ENCODE measurements at places on chromosomes 3 and 15.

- H3K27ac ChIP-seq, result no peak overlapping the region
- H3K4me1 ChIP-seq, result no peaks in the 10 kb centered on the region
- no peak for DNase-seq
- H3K27me3 ChIP-seq, result no peaks in the 10 kb centered on the region
- H3K4me3 ChIP-seq, result no peak overlapping the region
Observed at GRCh38 chr15:69843276-69843899, 254.3 kb downstream of the TLE3 start.

DNA sequence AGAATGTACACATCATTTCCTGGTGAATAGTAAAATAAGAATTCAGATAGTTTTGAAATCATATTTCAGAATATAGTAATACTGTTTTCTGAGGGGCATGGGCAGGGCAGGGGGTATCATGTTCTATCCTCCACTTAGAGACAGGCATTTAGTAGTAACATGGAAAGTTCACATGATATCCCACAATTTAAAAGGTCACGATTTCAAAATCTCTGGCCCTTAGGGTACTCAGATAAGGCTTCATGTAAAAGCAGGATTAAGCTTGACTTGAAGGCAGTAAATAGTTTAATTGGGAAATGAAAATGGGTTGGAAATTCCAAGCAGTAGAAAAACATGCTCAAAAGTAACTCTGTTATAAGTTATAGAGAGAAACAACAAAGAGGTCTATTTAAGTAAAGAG is 353.2 kb upstream of the AGTR1 start:
- no peak for DNase-seq
- no peaks in the 10 kb centered on the region for H3K4me1 ChIP-seq
- no peaks in the 10 kb centered on the region for H3K36me3 ChIP-seq
- no peaks in the 10 kb centered on the region for H3K27me3 ChIP-seq
- no peak overlapping the region for H3K27ac ChIP-seq

DNA sequence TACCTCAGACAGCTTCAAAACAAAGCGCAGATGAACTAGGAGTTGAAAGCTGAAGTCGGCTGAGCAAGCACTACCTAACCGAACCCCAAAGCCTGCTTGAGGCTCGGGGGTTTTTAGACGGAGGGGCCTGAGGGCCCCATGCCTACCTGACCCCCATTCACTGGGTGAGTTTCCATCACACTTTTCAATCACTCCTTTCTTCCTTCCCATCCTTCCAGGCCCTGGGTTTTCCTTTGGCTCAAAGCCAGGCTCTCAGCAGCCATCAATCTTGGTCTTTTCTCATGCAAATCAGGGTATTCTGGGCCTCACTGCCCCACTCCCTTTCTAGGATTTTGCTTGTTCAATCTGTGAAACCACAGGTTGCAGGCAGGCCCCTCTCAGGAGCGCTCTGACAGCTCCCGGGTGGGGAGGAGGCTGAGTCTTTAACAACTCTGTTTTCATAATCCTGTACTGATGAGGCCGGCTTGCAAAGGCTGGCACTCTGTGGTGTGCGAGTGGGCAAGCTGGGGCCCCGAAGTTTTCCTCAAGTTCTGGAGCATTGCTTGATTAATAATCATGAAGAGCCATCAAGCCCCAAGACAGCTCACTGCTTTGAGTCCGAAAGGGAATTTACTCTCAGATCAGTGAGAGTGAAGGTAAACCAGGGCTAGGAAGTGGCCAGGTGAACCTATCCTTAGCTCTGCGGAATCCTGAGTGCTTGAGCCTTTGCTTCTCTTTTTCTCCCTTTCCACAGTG is 97.6 kb downstream of the FRMD4B start:
- DNase-seq, result no peak
- H3K36me3 ChIP-seq, result no peaks in the 10 kb centered on the region
- no peaks in the 10 kb centered on the region for H3K27me3 ChIP-seq
- no peak overlapping the region for H3K27ac ChIP-seq
- no peaks in the 10 kb centered on the region for H3K4me1 ChIP-seq

DNA sequence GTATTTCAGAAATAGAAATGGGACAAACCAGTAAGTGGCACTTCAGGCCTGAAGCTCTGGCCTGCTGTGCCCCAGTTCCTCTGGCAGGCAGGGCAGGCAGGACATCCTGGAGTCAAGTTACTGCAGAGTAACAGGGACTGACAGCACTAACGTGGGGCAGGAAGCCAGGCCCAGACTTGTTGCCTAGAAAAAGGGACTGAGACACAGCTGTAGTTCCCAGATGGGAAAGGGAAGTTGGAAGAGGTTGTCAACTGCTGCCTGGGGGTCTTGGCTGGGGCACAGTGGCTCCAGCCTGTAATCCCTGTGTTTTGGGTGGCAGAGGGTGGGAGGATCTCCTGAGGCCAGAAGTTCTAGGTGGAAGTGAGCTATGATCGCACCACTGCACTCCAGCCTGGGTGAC is 171.9 kb downstream of the FMN1 start:
- DNase-seq, result peak; percentile 41
- H3K27me3 ChIP-seq, result no peaks in the 10 kb centered on the region
- H3K4me3 ChIP-seq, result no peak overlapping the region
- no peaks in the 10 kb centered on the region for H3K36me3 ChIP-seq
- H3K4me1 ChIP-seq, result peaks cover 4% of the 10 kb centered on the region

DNA sequence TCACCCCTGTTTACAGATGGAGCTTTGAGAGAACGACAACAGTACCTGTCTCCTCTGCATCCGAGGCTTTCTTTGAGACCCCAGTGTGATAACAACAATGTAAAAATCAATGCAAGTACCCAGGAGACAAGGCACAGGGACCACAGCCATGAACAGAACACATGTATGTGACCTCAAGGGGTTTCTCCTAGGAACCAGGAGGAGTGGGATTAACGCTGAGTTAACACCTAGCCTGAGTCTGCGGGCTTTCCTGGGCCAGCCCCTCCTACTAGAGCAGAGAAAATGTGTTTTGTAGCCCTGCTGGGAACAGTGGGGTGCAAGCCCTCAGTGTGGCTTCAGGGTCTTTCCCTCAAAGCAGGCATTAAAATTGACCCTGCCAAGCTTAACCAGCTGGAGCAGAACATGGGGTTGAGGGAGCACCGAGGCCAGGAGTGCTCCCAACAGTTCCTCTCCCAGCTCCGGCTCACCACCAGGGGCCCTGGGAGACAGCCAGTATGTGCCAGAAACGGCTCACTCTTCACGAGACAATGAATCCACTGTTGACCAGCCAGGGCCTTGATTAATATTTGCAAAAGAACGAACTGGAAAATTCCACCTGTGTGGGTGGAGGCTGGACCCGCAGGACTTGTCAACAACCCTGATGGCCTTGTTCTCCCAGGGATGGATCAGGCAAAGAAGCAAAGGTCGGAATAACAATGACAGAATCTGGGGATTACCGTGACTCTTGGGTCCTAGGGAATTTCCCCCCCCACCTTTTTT is 3.6 kb downstream of the CHDH start:
- peaks cover 25% of the 10 kb centered on the region for H3K27me3 ChIP-seq
- H3K4me1 ChIP-seq, result peaks cover 49% of the 10 kb centered on the region
- no peak overlapping the region for H3K4me3 ChIP-seq

DNA sequence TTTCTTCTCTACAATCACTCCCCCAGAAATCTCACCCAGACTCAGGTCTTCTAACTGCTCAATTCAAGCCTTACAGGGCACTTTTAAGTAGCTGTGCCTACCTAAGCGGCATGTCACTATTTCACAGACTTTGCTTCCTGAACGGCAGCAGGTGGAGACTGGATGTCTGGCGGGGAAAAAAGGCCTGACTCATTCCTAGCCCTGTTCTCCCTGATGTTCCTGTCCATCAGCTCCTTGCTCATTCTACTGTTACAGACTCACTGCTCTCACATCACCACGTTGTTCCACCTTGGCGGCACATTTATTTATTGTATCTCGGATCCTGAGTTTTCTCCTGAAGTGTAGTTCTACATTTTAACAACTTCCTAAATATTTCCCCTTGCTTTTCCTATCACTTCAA is 52.6 kb upstream of the ATP11B start:
- H3K27ac ChIP-seq, result no peak overlapping the region
- no peak overlapping the region for H3K4me3 ChIP-seq
- peak; percentile 64 for DNase-seq

DNA sequence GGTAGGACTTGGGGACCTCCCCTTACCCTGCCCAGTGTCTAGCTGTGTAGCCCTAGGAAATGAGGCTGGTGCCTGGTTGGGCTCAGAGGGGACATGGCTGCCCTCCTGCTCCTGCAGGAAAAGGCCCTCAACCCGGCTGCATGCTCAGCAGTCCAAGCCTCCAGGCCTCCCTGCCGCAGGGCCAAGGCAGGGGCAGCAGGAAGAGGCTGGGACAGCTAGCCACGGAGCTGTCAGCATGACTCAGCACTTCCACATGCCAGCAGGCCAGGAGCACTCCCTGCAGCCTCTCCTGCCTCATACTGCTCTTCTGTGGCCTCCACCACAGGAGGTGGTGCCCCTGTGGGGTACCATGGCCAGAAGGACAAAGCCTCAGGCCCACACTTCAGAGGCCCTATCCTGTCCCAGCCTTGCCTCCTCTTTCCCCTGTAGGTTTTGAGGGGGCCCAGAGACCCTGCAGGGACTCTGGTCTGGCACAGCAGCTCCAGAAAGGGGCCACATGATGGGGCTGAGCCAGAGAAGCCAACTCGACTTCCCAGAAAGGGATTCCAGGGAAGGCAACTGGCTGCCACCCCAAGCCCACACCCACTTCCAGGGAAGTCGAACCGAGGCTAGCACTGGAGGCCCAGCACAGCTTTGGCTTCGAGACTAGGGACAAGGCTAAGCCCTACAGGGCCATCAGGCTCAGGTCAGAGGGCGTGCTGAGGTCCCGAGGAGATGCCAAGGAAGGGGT is 19.5 kb downstream of the TKT start:
- H3K27ac ChIP-seq, result peak overlapping the region; percentile 88
- peaks cover 35% of the 10 kb centered on the region for H3K36me3 ChIP-seq
- peaks cover 37% of the 10 kb centered on the region for H3K4me1 ChIP-seq
- no peaks in the 10 kb centered on the region for H3K27me3 ChIP-seq

DNA sequence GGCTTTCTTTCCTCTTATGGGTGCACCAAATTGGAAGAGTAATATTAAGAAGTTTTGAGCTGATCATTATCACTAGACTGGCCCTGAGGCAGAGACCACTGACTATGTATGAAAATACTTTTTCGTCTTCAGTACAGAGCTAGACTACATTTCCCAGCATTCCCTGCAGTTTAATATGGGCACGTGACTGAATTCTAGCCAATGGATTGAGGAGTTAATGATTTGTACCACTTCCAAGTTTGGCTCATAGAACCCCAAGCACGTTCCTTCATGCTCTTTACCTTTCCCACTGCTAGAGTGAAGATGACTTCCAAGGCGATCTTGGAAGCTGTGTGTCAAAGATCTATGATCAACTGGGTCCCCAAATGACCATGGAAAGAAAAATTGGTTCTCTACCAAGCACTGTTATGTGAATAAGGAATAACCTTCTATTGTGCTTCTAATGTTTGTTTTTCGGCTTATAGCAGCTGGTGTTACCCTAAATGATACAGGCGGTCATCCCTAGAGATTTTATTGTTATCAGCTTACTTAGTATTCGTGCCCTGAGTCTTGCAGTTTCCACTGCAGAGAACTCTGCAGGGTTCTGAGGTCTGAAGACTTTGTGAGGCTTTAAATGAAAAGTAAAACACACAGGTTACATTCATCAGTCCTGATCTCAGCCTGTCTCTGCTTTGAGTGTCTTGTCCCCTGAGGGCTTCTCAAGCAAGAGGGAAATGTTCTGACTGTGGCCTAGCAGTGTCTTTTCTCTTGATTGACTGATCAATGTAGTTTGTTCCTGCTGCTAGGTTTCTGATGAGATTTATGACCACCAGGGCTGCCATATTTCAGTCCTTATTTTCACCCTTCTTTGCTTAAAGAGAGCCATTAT is 486.8 kb downstream of the PDCD6IP start:
- H3K4me1 ChIP-seq, result no peaks in the 10 kb centered on the region
- no peak overlapping the region for H3K4me3 ChIP-seq
- H3K27me3 ChIP-seq, result no peaks in the 10 kb centered on the region
- H3K27ac ChIP-seq, result no peak overlapping the region

DNA sequence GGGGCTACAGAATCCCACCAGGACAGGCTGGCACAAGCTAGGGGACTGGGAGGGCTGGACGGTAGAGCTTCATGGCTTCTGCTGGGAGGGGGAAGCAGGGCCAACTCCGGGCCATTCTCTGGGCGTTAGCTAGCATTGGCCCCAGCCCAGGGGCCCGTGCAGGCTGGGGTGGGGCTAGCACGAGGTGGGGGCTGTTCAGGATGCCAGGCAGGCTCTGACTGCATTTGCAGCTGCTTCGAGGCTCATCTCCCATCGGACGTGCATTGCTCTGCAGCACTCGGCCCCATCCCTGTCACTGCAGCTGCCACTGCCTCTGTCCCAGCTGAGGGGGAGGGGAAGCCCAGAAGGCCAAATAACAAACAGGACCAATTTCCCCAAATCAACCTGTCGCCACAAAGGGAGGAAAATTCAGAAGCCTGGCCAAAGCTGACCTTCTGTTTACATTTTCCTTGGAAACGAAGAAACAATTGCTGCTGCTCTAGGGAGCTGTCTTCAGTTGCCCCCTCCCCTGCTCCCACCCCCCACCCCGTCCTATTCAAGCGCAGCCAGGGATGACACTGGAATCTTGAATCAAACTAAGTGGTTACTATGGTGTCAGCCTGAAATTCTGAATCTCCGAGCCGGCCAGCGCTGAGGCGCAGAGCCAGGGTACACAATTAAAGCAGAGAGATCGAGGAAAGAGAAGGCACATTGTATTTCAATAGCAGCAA is 138.8 kb upstream of the PRR20G start:
- H3K4me3 ChIP-seq, result no peak overlapping the region
- no peaks in the 10 kb centered on the region for H3K36me3 ChIP-seq
- no peaks in the 10 kb centered on the region for H3K4me1 ChIP-seq
- no peak for DNase-seq
- peaks cover 47% of the 10 kb centered on the region for H3K27me3 ChIP-seq

DNA sequence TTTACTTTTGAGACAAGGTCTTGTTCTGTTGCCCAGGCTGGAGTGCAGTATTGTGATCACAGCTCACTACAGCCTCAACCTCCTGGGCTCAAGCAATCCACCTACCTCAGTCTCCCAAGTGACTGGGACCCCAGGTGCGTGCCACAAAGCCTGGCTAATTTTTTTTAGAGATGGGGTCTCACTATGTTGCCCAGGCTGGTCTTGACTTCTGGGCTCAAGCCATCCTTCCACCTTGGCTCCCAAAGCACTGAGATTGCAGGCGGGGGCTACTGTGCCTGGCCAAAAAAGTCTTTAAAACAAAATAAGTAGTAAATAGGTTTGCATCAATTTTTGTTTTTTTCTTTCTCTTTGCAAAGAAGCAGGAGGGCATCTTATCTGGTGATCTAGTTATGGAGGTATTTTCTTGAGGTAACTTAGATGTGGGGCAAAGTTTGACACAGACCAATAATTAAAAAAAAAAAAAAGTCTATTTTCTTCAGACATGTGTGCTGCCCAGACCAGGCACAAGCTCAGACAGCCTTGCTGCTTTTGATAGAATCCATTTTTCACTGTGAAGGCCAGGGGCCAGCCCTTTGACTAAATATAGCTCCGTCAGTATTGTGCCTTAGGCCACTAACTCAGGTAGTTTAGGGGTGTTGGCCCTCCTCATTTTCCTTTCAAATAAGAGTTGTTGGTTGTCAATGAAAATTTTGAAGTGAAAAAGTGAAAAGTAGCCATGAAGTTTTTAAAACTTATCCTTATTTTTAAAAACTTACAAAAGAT is 2.5 kb downstream of the ARL6IP5 start:
- H3K4me3 ChIP-seq, result peak overlapping the region; percentile 85
- H3K4me1 ChIP-seq, result peaks cover 73% of the 10 kb centered on the region
- no peaks in the 10 kb centered on the region for H3K27me3 ChIP-seq
- peak overlapping the region; percentile 97 for H3K27ac ChIP-seq

- H3K27me3 ChIP-seq, result no peaks in the 10 kb centered on the region
- no peaks in the 10 kb centered on the region for H3K36me3 ChIP-seq
- no peak overlapping the region for H3K4me3 ChIP-seq
Observed at GRCh38 chr3:114323546-114324254, 29.9 kb downstream of the TIGIT start.

Measured in transverse colon (tissue), 4 donors.